ENCODE measurements at places on chromosomes 6 and 20. TPM values are rescaled to one million over a fixed set of nuclear protein-coding genes. Genes with fewer than 3 reads are reported as not detected.

GRCh38 chr6:35804996-35805736 lies at the start of gene LHFPL5:
LHFPL5 (plus strand) TSS chr6:35805352; CDS start chr6:35805671, 319 bp downstream.
- H3K36me3 ChIP-seq = no peaks in the 10 kb centered on the region
- peaks cover 25% of the 10 kb centered on the region for H3K27me3 ChIP-seq
- H3K27ac ChIP-seq = no peak within 1 kb of the TSS
- no peak within 1 kb of the TSS for H3K4me3 ChIP-seq

DNA sequence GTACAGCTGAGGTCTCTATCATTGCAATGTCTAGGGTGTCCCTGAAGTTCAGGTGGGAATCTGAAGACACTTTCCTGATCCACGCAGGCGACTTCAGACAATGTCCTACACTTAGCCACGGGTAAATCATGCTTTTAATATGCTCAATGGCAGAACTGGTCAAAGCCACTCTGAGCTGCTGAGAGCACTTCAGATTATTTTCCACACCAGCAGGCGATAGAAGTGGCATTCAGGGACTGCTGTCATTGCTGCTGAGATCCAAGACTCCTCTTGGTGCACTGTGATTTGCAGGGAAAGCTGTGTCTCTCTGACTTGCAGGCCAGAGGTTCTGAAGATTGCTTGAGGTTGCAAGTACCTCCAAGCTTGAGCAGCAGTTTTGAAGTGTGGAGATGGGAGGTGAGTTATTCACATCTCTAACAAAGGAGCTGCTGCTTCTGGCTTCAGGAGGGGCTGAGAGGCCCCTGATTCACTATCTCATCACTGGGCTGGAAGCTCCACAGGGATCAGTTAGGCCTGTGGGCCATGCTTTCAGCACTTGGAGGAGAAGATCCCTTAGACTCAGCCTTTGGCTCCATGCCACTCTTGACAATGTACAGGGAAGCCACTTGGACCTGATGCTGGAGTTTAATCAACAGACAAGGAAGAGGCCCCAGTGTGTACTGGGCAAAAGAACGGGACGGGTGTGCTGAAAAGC lies 2.9 kb upstream of the SSTR4 start:
- H3K4me3 ChIP-seq = no peak overlapping the region
- no peak for DNase-seq
- H3K36me3 ChIP-seq = peaks cover 3% of the 10 kb centered on the region
- H3K27me3 ChIP-seq = peaks cover 49% of the 10 kb centered on the region
- no peak overlapping the region for H3K27ac ChIP-seq

- H3K27me3 ChIP-seq = peaks cover 53% of the 10 kb centered on the region
- peaks cover 12% of the 10 kb centered on the region for H3K4me1 ChIP-seq
- DNase-seq = no peak
Observed at GRCh38 chr6:88164061-88164460, 2.1 kb downstream of the CNR1 start.

DNA sequence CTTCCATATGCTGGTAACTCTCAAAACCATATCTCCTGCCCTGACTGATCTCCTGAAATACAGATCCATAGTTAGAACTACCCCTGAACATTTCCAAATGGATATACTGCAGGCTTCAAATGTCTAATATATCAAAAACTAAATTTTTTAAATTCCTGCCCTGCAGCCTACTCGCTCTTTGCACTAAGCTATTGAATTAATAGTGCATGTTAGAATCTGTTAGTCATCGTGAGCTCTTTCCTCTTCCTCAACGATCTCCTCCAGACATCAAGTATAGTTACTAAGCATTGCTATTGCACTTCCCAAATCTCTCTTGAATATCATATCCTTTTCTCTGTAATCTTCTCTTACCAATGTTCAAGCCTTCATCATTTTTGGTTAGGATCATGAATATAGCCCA lies 26.0 kb upstream of the RSPO3 start:
- no peak overlapping the region for H3K27ac ChIP-seq
- no peaks in the 10 kb centered on the region for H3K4me1 ChIP-seq
- H3K4me3 ChIP-seq = no peak overlapping the region
- H3K27me3 ChIP-seq = peaks cover 7% of the 10 kb centered on the region
- DNase-seq = no peak

DNA sequence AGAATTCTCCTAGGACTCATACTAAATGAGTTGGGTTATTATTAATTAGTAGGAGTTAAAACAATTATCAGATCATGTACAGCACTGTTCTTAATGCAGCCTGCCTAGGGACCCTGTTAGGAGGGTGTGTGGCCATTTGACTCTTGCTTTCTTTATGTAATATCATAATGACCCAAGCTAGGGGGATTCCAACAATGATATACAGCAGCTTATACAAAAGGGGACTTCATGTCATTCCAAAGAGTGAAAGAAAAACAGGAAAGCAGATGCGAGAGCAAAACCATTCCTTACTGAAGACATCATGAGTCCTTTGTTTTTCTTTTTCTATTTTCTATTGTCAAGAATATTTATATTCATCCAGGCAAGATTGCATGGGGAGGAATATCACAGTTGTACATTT lies 455.2 kb downstream of the PLCB1 start:
- no peak overlapping the region for H3K4me3 ChIP-seq
- no peaks in the 10 kb centered on the region for H3K27me3 ChIP-seq
- H3K4me1 ChIP-seq = peaks cover under 1% of the 10 kb centered on the region
- no peak overlapping the region for H3K27ac ChIP-seq

DNA sequence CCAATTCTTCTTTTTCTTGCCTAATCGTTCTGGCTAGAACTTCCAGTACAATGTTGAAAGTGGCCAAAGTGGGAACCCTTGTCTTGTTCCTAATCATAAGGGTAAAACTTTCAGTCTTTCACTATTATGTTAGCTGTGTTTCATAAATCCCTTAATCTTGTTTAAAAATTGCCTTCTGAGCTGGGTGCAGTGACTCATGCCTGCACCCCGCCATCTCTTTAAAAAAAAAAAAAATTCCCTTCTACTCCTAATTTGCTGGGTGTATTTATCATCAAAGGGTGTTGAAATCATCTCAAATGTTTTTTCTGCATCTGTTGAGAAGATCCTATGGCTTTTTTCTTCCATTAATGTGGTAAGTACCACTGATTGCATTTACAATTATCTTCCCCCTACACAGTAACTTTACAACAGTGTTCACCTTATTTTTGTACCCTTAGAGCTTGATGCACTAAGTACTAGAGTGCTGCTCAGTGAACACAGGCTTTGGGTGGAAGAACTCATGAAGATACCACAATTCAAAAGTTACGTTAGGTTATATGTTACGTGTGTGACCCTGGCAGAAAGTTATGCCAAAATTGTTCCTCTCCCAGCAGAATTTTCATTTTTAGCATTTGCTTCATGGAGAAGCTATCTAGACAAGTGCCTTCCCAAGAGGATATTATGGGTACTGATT lies 9.7 kb downstream of the SNRPB start:
- no peaks in the 10 kb centered on the region for H3K27me3 ChIP-seq
- peak overlapping the region; percentile 9 for H3K27ac ChIP-seq
- H3K36me3 ChIP-seq = peaks cover 16% of the 10 kb centered on the region
- DNase-seq = no peak

DNA sequence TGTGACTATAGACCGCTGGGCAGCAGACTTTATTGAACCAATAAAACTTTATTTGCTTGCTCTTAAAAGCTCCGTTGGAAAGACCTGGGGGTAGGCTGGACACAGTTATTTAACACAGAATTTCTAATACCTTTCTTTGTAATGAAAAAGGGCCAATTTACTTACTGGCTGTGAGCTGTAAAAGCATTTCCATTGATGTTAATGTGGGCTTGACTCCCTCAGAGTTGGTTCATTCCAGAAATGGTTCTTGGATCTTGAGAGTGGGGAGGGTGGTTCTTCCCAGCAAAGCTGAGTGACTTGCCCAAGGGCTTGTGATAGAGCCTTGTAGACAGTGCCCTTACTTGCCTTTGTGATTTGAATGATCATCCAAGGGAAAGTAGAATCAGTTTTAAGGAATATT lies 100.6 kb downstream of the SOX4 start:
- DNase-seq = no peak
- no peak overlapping the region for H3K4me3 ChIP-seq
- H3K27ac ChIP-seq = no peak overlapping the region
- H3K27me3 ChIP-seq = no peaks in the 10 kb centered on the region
- H3K4me1 ChIP-seq = no peaks in the 10 kb centered on the region
- no peaks in the 10 kb centered on the region for H3K36me3 ChIP-seq

GRCh38 chr6:159913862-159914564 lies 23.2 kb downstream of the MAS1 start:
- H3K4me1 ChIP-seq = peaks cover 4% of the 10 kb centered on the region
- H3K36me3 ChIP-seq = no peaks in the 10 kb centered on the region
- no peak overlapping the region for H3K27ac ChIP-seq
- no peak for DNase-seq
- peaks cover 58% of the 10 kb centered on the region for H3K27me3 ChIP-seq
- H3K4me3 ChIP-seq = no peak overlapping the region

GRCh38 chr6:12066297-12066696 lies 54.2 kb downstream of the HIVEP1 start:
- peaks cover 36% of the 10 kb centered on the region for H3K4me1 ChIP-seq
- peak overlapping the region; percentile 46 for H3K27ac ChIP-seq
- H3K27me3 ChIP-seq = no peaks in the 10 kb centered on the region
- H3K4me3 ChIP-seq = no peak overlapping the region
- H3K36me3 ChIP-seq = peaks cover 5% of the 10 kb centered on the region
- DNase-seq = no peak

DNA sequence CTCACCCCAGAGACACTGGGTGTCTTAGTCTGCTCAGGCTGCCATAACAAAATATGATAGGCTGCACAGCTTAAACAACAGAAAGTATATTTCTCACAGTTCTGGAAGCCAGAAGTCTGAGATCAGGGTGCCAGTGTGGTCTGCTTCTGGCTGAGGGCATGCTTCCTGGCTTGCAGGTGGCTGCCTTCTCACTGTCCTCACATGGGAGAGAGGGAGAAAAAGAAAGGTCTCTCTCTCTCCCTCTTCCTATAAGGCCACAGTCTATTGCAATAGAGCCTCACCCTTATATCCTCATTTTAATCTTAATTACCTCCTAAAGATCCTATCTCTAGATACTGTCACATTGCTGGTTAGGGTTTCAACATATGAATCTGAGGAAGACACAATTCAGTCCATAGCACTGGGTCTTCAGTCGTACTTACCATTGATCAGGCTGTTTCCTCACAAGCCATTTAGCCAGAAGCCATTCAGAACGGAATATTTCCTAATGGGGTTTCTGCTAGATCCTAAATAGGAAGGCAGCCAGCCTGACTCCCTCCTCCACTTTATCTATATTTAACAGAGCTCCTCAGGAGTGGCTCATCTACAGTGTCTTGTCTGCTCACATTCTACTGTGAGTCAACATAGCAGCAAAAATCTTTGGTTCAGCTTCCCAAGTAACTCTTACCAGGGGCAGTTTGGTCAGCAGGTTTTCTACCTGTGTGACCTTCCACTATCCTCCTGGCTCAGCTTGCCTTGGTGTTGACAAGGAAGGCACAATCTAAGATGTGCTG lies 42.2 kb downstream of the CD164 start:
- H3K4me1 ChIP-seq = peaks cover 2% of the 10 kb centered on the region
- no peak for DNase-seq
- no peak overlapping the region for H3K4me3 ChIP-seq
- no peak overlapping the region for H3K27ac ChIP-seq
- H3K36me3 ChIP-seq = peaks cover 3% of the 10 kb centered on the region

DNA sequence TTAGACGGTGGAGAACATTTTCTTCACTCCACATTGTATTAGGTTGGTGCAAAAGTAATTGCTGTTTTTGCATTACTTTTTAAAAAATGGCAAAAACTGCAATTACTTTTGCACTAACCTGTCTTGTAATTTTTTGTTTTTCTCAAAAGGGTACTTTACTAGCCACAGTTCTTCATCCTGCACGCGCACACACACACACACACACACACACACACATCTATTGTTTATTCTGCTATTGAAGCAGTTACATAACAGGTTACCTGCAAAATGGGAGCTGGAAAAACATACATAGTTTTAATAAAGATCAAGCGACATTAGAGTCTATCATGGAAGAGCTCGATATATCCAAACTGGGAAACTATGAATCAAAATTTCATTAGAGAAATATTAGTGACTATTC lies 235.2 kb downstream of the SIM1 start:
- H3K4me1 ChIP-seq = peaks cover 3% of the 10 kb centered on the region
- H3K27ac ChIP-seq = no peak overlapping the region

- no peak overlapping the region for H3K4me3 ChIP-seq
- peaks cover 23% of the 10 kb centered on the region for H3K27me3 ChIP-seq
- H3K4me1 ChIP-seq = no peaks in the 10 kb centered on the region
- H3K27ac ChIP-seq = no peak overlapping the region
Observed at GRCh38 chr6:168182908-168183612, 104.0 kb upstream of the FRMD1 start.

GRCh38 chr20:62339647-62340062 lies 27.5 kb downstream of the LAMA5 start:
- H3K27ac ChIP-seq = no peak overlapping the region
- DNase-seq = no peak
- H3K4me1 ChIP-seq = no peaks in the 10 kb centered on the region
- no peaks in the 10 kb centered on the region for H3K36me3 ChIP-seq

DNA sequence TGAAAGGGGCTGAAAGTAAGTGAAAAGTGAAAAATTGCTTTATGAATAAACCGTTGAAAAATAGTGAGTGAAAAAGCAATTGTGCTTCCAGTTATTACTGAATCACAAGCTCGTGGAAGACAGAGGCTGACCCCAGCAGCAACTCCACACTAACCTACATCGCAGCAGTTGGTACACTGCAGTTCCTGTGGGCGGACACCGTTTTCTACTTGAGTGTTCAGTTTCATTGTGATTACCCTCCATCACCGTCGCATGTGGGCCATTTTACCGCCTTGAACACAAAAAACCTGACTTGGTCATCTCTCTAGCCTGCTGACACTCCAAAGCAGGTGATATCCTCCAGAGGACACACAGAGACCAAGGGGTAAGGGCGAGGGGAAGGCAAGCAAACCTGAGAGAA lies 28.4 kb downstream of the PRDM1 start:
- no peaks in the 10 kb centered on the region for H3K36me3 ChIP-seq
- peak; percentile 20 for DNase-seq
- no peaks in the 10 kb centered on the region for H3K27me3 ChIP-seq
- peak overlapping the region; percentile 82 for H3K4me3 ChIP-seq

DNA sequence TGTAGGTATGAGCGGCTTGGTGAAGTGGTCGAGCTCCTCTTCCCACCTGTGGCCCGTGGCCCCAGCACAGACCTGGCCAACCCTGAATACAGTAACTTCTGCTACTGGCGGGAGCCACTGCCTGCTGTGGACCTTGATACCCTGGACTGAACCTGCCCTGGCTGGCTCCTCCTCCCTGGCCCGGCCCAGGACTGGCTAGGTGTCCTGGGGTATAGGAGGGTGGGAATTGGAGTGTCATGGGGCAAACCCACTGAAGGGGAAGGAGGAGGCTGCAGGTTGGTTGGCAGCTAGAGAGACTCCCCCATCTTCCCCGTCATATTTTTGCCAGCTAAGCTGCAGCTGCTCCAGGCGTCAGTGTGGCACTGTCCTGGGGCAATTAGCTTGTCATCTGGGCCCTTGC lies 7.9 kb downstream of the EMILIN3 start:
- no peak overlapping the region for H3K27ac ChIP-seq
- no peaks in the 10 kb centered on the region for H3K27me3 ChIP-seq
- no peaks in the 10 kb centered on the region for H3K4me1 ChIP-seq
- no peaks in the 10 kb centered on the region for H3K36me3 ChIP-seq
- no peak for DNase-seq
- H3K4me3 ChIP-seq = no peak overlapping the region

The PAQR8 gene
- total RNA-seq = 3.6 TPM

The SLC16A10 gene
- 5.1 TPM for total RNA-seq

The WDR46 gene
- total RNA-seq = 38.6 TPM

The TCF21 gene
- total RNA-seq = not detected

The MATN4 gene
- total RNA-seq = not detected

All from T-helper 17 cell (primary cell).